Stimulated activated CD4-positive, alpha-beta T cell treated with anti-CD3 and anti-CD28 coated beads, Interleukin-1b, Interleukin-23, amount 100 ng/mL, for 1 hour (primary cell): ENCODE measurements at places on chromosomes 13 and 19.

DNA sequence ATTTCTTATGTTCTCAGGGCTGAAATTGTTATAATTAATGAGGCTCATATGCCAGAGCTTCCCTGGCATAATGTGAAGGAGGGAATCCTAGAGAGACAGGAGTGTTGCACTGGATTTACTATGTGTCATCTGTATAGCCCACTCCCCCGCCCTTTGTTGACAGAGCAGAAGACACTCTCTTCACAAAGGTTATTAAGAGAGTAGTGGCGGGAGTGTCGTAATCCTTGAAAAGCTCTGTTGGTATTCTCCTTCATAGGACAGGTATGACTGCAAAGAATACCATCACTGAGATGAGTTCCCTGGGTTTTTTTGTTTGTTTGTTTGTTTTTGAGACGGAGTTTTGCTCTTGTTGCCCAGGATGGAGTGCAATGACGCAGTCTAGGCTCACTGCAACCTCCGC, 14.0 kb downstream of the ZNF121 start:
- DNase-seq = no peak

- DNase-seq = no peak
These were observed 34.1 kb upstream of the TFDP1 start for GRCh38 chr13:113550453-113550852.

- peak; percentile 40 for DNase-seq
These were observed 412.8 kb downstream of the ZNF536 start for GRCh38 chr19:30784850-30785457.

GRCh38 chr19:40059624-40060023, 3.6 kb upstream of the ZNF780B start:
- no peak for DNase-seq

- no peak for DNase-seq
These were observed 98.5 kb downstream of the MIPEP start for GRCh38 chr13:23790577-23791170.

GRCh38 chr19:49507803-49508494, 4.5 kb upstream of the FCGRT start:
- no peak for DNase-seq

- no peak for DNase-seq
These were observed 13.1 kb upstream of the CEACAM19 start for GRCh38 chr19:44658069-44658733.

GRCh38 chr19:40090241-40091204, at the start of gene ZNF780A:
Gene ZNF780A (minus strand): TSS chr19:40090943. CDS start chr19:40084753, 6,190 bp downstream.
- DNase-seq = peak; percentile 50

GRCh38 chr13:112441779-112442310, 65.7 kb downstream of the SPACA7 start:
- DNase-seq = no peak

GRCh38 chr19:44728178-44728577, 20.3 kb upstream of the BCL3 start:
- DNase-seq = no peak

- DNase-seq = no peak
These were observed 15.6 kb downstream of the SCGB2B2 start for GRCh38 chr19:34661357-34661756.

- DNase-seq = no peak
These were observed 50.9 kb downstream of the SOX21 start for GRCh38 chr13:94661406-94661805.

GRCh38 chr13:102774214-102774568, 605 bp upstream of the TEX30 start:
- no peak for DNase-seq

DNA sequence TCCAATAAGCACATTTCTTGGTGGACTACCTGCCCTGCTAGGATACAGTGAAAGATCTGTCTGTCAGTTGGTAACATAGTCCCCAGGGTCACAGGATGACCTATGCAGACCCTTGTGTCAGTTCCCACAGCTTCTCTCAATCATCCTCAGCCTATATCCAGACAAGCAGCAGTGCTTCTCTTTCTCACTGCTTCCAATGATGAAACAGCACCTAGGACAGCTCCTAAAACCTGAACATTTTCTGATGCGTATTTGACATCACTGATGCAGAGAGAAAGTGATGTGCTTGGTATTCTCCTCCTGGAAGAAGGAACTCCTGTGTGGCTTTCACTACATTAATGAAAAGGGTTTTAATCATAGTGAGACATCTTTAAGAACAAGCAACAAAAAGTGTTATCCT, 43.7 kb downstream of the ZNF557 start:
- DNase-seq = no peak

- no peak for DNase-seq
These were observed 17.0 kb upstream of the PRR20A start for GRCh38 chr13:57123681-57124080.

DNA sequence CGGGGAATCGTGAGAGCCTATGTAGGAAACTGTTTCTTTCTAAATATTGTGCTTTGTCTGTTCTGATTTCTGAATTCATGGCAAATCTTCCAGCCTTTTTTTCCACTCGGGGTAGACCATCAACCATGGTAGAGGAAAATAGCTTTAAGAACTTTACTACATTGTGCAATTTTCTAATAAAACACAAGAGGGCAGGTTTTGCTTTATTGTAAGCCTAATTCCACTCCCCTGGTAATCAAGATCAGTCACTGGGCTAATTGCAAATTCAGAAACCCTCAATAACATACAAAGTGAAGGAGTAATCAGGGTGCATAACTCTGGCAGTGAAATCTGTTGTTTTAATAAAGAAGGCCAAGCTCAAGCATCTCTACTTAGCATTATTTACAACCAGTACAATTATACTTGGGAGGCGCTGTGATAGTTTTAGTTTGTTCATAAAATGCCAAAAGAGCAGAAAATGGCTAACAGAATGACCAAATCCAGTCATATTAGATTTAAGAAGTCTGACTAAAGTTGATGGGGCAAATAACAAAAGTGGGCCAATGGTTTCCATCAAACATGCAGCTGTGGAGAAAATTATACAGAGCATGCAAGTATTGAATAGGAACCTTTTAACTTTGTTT, 43.8 kb downstream of the DCT start:
- no peak for DNase-seq

- DNase-seq = no peak
These were observed 1.9 kb downstream of the ISYNA1 start for GRCh38 chr19:18435842-18436670.

DNA sequence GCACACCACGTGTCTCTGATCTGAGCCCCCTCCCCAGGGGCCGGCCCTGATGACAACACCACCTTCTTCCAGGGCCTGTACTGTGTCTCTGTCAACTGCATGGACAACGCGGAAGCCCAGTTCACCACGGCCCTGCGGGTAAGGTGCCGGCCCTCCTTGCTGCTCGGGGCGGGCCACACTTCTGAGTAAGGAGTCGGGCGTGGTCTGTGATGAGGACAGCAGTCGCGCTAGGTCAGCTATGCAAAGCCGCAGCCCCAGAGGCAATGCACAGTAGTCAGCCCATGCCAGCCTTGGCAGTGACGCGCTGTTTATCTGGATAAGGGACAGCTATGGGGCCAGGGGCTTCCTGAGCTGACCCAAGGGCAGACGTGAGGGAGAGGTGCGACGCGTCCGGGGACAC, 24.6 kb downstream of the MAU2 start:
- no peak for DNase-seq

DNA sequence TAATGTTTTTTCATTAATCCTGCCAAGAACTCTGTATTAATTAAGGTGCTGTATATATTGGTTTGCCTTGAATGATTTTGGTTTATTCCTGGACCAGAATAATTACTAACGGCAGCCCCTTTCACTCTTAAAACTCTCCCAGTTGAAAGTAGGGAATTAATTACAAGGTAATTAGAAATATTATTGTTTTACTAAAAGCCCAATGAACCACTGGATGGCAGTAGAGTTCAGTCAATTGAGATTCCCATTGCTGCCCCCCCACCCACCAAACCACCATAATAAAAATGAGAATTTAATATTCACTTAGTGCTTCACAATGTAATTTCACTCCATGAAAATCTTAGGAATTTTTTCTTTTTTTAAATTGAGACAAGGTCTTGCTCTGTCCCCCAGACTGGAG, 13.7 kb downstream of the WBP4 start:
- no peak for DNase-seq

DNA sequence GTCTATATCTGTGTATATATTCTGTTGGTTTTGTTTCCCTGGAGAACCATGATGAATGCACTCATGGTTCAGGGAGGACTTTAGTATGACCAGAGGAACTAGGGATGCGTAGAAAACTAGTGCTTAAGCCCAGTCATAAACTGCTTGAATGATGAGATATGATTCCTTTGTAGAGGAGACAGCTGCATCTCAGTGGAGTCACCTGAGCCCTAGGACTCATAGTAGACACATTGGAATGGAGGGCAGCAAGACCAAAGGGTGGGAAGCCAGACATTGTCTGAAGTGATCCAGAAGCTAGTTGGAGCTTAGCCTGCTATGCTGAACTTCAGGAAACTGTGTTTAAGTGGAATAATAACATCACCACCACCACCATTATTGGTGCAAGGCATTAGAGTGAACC, 89.5 kb upstream of the SPATA13 start:
- DNase-seq = no peak

- DNase-seq = no peak
These were observed 36.1 kb downstream of the RCBTB1 start for GRCh38 chr13:49549289-49549688.

DNA sequence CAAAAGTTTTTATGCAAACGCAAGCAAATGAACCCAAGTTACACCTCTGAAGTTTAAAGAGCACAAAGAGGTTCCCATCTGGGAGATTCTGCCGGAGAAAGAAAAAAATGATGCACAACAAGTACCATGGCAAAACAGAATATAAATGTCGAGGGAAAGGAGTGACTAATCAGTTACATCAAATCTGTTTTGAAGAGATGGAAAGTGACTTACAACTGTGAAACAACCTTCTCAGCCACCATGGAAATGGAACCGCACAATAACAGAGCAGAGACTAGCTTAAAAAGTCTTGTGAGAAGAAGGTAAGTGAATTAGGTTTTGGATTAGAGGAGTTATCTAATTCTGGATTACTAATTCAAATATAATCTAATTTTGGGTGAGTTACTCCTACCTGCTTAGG, 2.4 kb downstream of the HSPH1 start:
- DNase-seq = no peak

GRCh38 chr13:113875837-113876281, 12.0 kb upstream of the GAS6 start:
- no peak for DNase-seq

DNA sequence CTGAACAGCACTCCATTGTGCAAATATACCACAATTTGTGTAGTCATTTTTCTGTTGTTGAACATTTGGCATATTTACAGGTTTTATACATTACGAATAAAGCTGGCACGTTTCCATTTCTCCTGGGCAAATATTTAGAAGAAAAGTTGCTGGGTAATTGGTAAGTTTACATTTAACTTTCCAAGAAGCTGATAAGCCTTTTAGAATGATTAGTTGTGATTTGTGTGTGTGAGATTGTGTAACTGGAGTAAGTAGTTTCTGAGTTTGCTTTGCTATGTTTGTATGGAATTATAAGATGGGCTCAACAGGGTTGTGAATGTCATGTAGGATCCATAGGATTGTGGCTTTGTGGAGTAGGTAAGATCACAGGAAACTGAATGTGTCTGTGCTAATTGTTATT, 1.6 kb upstream of the ZNF529 start:
- no peak for DNase-seq

GRCh38 chr13:51688937-51689662, 104.8 kb downstream of the WDFY2 start:
- no peak for DNase-seq

DNA sequence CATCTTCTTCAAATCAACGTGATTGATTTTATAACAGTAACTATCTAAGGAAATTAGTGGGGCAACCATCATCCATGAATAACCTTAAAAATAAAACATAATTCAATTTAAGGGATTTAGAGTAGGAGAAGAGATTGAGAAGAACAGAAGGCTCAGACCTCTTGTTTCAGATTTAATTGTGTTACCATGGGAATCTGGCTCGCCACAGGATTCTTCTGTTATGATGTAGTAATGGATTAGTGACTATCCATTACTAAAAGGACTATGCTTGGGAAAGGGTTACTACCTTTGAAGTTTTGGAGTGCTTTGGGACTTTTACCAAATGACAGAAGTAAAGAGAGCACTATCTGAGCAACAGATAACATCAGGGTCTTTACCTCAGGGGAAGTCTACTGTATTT, 13.2 kb downstream of the FREM2 start:
- DNase-seq = no peak

GRCh38 chr13:30142486-30143211, 164.7 kb downstream of the KATNAL1 start:
- DNase-seq = no peak

DNA sequence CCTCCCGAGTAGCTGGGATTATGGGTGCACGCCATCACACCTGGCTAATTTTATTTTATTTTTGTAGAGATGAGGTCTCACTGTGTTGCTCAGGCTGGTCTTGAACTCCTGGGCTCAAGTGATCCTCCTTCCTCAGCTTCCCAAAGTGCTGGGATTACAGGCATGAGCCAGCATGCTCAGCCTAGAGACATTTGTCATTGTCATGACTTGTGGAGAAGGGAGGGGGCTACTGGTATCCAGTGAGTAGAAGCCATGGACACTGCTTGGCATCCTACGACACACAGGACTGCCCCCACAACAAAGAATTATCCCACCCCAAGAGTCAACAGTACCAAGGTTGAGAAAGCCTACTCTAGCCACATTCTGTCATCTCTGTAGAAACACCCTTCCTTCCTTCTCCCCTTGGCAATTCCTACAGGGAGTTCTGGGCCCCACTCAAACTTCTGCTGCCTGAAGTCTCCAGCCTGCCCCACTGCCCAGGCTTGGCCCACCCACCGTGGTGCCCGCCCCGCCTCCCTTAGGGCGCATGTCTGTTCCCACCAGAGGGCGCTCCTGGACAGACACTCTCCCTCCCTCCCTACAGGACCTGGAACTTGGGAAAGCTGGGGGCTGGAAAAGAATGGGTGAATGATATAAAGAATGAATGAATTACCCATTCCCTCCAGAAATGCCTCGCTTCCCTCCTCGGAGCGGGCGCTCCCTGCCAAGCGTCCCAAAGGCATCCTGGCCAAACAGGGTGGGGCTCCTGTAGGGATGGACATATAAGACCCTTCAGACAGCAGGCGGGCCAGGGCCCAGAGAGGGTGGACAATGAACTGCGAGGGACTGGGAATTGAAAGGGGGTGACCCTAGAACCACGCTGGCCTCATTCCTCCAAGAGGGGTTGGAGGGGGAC, 5.5 kb upstream of the EMP3 start:
- DNase-seq = peak; percentile 55

GRCh38 chr19:8319807-8320520, 1.2 kb downstream of the NDUFA7 start:
- no peak for DNase-seq

GRCh38 chr13:33191425-33192210, 93.9 kb downstream of the STARD13 start:
- DNase-seq = no peak

DNA sequence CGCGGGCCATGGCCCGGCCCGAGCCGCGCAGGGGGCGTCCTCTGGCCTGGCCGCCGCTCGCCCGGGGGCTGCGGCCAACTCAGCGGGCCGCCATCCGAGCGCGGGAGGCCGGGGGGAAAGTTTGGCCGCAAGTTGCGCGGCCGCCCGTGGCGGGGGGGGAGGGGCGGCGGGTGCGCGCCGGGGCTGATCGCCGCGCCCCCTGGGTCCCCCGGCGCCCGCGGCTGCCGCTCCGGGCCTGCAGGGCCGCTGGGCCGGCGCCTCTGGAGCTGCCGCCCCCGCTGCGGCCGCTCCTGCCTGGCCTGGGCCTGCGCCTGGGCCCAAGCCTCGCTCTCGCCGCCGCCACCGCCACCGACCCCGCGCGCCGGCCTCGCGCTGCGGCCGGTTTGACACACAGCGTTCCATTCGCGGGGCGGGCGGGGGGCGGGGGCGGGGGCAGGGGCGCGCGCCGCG, at the start of gene NR2F6:
Gene NR2F6, minus strand, starts transcription at position 385 of the 450 bp plus-strand sequence. CDS start 699 bp downstream, outside the sequence.
- peak; percentile 23 for DNase-seq
